ENCODE measurements at places on chromosomes 4 and X.

DNA sequence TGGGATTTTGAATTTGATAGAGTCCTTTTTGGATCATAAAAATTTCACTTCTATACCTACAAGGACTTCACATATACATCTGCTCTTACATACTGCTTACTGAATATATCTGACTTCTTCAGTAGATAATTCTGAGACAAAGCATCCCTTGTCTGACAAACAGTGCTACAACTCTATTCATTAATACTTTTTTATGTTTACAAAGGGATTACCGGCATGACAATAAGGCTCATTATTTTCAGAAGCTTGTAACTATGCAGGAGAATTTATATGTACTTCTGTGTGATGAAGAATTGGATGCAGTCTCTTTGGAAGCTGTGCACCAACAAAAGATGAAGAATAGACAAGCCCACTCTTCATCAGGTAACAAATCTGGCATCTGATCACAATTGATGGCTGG, 1070.3 kb downstream of the STIM2 start:
- ATAC-seq, result no peak

DNA sequence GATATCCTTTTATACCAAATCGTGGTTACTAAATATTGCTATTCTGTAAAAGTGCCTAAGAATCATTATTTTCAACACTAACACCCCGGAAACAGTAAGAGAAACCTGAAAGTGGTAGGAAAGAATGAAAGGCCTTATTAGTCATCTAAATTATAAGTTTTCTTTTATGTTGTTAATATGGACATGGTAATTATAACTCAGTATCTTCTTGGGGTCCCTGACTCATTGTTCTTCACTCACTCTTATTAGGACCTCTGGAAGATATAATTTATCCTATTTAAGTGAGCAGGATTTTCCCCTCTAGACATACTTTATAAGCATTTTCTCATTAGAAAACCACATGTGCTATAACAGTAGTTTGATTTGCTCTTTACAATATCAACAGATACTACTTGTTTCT, 51.0 kb downstream of the SMARCA5 start:
- ATAC-seq, result peak; percentile 55

- ATAC-seq, result no peak
Observed at GRCh38 chrX:116667346-116668134, 204.8 kb upstream of the CT83 start.

GRCh38 chr4:112848911-112849310, 200.5 kb upstream of the ANK2 start:
- ATAC-seq, result no peak

GRCh38 chr4:1684506-1685234, 557 bp upstream of the FAM53A start:
- peak; percentile 28 for ATAC-seq

- ATAC-seq, result no peak
Observed at GRCh38 chr4:105991726-105992125, 96.5 kb downstream of the NPNT start.

GRCh38 chr4:60857130-60857753, 342.9 kb upstream of the ADGRL3 start:
- no peak for ATAC-seq

DNA sequence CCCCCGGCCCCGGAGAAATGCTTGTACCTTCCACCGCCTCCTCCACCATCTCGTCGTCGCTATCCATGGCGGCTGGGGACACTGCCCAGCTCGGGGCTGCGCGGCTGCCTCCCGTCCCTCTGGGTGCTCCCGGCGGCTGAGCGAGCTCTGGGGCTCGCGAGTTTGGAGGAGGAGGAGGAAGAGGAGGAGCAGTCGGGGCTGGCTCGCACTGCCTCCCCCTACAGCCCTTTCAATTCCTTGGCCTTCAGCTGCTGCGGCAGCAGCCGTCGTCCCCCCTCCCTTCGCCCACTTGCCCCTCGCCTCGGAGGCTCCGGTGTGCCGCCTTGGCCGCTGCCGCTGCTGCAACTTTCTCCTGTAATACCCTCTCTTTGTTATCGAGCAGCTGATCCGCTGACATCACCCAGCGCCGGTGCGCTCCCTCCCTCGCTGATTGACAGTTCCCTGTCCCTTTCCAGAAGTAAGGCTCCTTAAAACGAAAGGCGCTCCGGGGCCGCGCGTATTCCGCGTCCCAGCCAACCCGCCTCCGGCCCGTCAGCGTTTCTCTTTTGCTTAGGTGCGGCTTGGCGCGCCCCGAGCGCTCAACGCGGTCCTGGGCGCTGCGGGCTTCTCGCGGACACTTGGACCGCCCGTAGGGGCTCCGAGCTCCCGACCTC, at the start of gene SETD7:
Gene SETD7 (minus strand): TSS at position 149 of the 653 bp plus-strand sequence. CDS start 82 bp downstream, at position 67.
- ATAC-seq, result peak; percentile 56

DNA sequence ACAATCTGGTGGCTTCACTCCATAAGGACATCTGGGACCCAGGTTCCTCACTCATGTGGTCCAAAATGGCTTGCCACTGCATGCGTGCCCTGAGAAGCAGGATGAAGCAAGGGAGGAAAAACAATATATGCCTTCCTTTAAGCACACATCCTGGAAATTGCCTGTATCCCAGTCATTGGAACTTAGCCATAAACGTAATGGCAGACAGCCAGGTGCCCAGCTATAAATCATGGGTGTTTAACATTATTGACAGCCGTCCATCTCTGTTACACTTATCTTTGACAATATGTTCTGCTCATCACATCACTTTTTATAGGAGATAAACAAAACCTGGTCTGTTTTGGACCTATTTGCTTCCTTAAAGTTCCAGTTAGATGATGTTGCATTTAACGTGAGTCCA, 181.0 kb downstream of the AASDH start:
- ATAC-seq, result no peak

DNA sequence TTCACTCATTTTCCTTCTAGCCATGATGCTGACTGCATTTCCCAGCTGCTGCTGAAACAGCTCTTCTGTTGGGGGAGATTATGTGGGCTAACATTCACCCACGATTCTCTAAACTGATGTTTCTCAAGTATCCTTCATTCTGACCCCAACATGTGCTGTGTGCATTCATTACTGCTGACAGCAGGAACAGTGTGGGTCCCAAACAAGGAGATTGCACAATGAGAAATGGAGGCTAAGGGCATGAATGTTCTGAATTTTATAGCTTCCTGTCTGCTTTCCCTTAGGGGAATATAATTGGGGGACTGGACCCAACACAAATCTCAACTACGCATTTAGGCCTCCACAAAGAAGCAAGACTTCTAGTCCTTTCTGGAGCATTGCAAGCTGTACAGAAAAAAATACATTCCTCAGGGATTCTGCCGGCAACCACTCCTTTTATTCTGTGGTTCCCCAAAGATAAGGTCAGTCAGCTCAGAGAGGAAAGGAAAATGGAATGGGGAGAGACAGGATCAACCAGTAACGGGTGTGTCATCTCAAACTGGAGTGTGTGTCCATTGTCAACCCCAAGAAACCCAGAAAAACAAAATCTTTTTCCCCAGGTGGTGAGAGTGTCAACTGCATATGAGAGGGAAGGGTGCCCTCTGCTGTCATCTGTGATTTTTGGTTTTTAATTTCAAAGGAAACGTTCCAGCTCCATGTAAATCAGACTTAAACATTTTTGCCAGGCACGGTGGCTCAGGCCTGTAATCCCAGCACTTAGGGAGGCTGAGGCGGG, 81.5 kb upstream of the EGFL6 start:
- ATAC-seq, result peak; percentile 73

All from activated T-helper 17 cell treated with anti-CD3 and anti-CD28 coated beads, Interleukin-2, amount 50 U/mL, for 72 hours (primary cell).